ENCODE measurements at places on chromosomes 5 and 9.

GRCh38 chr5:146130440-146131045, 25.2 kb upstream of the PLAC8L1 start:
- DNase-seq, result peak; percentile 38

DNA sequence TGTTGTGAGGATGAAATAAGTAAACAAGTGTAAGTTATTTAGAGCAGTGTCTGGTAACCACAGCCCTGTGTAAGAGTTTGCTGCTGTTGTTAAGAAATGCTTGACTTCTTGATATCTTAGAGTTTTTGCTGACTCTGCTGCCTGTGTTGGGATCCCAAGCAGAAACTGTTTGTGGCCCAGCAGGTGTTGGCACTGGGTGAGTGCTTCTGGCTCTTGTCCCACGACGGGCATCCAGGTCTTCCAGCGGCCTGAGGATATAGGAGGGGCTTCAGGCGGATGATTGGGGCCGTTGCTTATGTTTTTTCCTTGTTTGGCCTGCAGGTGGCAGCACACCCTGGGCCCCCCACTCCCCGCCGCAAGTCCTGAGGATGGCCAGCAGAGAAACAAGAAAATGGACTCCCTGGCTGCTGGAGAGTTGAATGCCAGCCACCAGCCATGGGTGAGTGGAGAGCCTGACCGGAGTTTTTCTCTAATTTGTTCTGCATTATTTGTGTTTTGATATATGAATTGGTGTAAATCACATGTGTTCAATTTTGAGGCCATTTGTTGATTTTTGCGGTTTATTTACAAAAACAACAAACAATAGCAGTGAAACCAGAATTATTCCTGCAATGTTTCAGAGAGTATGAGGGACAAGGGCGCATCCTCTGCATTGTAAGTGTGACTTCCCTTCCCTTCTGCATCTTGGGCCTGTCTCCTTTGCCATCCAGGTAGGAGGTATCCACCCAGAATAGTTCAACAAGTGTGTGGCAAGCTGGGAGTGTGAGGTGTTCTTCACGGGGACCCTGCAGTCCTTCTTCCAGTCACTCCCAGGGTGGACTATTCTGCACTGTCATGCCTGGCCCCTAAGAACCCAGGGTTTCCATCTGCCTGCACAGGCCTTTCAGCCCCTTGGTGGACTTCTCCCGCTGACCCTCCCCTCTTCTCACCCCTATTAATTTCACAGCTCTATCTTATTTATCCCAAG, 50.3 kb downstream of the SLC22A5 start:
- peak; percentile 73 for DNase-seq

DNA sequence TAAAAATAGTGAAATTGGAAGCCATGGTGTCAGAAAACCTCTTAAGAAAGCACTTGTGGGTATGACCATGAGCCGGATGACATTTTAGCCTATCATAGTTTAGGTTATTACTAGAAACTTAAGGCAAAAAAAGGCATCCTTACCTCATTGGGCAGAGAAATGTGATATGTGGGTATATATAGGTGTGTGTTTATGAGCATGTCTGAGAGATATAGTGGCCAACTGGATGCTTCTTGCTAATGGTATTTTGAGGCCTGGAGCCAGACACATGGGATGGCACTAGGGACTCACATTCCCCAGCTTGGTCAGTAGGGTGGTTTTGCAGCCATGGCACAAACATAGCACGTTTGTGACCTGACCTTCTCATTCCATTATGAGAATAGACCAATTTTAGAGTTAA, 295.6 kb upstream of the MEF2C start:
- no peak for DNase-seq

DNA sequence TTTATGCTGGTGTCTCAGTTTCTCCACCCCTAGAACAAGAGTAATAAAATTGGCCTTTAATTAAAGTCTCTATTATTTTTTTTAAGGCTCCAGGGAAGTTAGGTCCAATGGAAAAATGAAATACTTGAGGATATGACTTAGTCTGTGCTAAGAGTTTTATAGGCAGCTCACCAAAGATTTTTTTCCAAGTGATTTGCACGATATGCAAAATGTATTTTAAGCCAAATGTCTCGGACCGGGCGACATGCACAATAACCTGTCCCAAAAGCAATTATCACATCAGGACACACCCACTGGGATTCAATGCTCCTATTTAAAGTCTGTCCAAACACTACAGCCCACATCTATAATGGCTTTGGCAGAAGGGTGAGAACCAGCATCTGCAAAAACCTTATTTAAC, 136.1 kb upstream of the ANKH start:
- DNase-seq, result peak; percentile 31

DNA sequence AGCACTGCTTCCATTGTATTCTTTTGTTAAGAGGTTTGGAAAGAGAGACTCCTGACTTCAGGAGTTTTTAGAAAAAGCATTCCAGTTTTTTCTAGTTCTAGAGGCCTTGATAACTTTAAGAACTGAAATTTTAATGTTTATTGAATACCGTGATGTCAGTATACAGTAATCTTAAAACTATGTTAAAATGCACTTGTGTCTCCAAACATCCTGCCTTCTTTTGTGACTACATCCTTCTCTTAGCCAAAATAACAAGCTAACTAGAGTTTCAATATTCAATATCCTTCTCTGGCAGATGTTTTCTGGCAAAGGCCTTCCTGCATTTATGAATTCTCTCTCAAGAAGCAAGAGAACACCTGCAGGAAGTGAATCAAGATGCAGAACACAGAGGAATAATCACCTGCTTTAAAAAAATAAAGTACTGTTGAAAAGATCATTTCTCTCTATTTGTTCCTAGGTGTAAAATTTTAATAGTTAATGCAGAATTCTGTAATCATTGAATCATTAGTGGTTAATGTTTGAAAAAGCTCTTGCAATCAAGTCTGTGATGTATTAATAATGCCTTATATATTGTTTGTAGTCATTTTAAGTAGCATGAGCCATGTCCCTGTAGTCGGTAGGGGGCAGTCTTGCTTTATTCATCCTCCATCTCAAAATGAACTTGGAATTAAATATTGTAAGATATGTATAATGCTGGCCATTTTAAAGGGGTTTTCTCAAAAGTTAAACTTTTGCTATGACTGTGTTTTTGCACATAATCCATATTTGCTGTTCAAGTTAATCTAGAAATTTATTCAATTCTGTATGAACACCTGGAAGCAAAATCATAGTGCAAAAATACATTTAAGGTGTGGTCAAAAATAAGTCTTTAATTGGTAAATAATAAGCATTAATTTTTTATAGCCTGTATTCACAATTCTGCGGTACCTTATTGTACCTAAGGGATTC, 43.1 kb downstream of the NDFIP1 start:
- peak; percentile 72 for DNase-seq

DNA sequence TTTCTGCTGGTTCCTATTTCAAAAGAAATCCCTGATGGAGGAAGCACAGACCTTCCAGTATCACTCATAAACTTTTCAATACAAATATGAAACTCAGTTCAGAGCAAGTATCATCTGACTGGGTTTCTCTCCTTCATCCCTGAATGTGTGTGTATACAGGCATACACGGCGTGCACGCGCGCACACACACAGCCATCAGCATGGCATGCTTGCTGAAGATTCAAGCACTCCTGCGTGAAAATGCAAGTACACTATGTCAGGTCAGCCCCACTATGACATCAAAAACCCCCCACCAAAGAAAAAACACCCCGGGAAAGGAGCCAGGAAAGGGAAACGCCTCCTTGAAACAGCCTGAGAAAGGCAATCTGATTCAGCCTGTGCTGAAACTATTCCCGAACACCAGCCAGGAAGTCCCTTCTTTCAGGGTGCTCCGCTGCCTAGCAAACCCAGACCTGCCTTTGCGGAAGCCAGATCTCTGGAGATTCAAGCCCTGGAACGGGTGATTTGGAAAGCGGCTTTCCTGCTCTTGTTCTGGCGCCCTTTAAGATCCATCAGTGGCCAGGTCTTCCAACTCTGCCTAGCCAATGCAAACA, 831 bp downstream of the KLHL3 start:
- DNase-seq, result peak; percentile 34

- DNase-seq, result peak; percentile 53
Measured at GRCh38 chr5:122715095-122715494, 59.8 kb upstream of the SNX2 start.

DNA sequence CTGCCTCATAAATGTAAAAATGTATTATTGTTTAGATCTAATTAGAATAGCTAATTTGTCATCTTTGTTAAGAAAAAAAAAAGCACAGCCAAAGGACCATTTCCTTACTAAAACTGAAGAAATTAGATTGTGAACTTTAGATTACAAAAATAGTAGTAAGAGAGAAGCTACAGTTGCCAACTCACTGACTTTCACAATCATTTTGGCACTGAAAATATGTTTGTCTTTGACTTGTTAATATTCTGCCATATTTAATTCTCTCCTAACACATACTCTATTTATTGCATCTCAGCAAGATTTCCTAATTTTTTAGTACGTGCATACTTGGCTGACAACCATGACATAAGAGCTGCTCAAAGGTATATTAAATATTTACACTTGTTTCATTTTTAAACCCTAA, 297.1 kb downstream of the TUSC1 start:
- DNase-seq, result no peak

DNA sequence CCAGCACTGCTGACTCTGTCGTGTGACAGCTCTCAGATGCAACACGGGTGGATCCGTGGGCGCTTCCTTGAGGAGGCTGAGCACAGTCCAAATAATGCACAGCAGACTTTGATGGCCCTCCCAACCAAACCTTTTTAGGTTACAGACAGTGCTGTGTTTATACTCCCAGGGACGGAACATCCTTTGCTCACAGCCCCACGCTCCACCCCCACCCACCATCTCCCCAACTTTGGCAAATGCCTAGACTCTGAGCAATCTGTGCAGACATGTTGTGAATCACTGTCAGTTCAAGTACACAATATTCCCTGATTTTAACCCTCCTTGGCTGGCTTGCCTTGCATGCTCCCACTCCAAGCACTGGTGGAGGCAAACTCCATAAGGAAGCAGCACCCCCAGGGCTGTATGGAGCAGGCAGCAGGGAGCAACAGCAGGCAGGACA, 324.6 kb downstream of the MLLT3 start:
- peak; percentile 87 for DNase-seq

GRCh38 chr9:134833294-134833880, 47.2 kb upstream of the FCN2 start:
- DNase-seq, result no peak

GRCh38 chr5:138282920-138283742, 8.7 kb upstream of the GFRA3 start:
- DNase-seq, result peak; percentile 34

- no peak for DNase-seq
Measured at GRCh38 chr5:16152601-16153568, 26.7 kb downstream of the MARCHF11 start.

- DNase-seq, result peak; percentile 44
Measured at GRCh38 chr9:121672213-121672612, 20.8 kb downstream of the DAB2IP start.

DNA sequence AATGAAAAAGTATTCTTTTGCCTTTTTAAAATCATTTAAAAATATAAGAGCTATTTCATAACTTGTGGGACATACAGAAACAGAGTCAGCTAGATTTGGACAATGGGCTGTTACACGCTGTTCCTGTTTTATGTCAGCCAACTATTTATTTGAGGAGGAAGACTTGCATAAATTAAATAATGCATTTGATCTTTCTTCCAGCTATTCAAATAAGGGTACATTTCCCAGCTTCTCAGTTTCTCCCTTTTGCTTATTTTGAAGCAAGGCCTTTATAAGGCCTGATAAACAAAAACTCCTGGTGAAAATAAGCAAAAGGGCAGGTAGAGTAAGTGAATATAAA, 6.5 kb downstream of the STOM start:
- DNase-seq, result no peak

DNA sequence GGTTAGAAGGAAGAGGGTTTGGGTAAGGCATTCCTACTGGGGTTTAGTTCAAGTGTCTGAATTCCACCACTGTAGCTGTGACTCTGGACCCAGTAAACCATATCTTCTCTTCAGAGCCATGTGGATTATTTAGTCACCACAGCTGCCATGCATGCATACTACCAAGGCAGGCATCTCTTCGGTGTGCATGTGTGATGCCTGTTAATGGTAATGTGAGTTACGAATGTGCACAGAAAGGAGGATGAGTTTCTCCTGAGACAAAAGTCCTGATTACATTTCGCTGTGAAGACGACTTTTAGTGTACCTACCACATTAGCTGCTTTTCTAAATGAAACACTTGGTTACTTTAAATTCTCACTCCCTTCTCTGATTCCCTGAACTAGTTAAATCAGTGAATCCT, 9.3 kb downstream of the PBX3 start:
- DNase-seq, result no peak

GRCh38 chr5:37133939-37134338, 115.2 kb downstream of the CPLANE1 start:
- peak; percentile 49 for DNase-seq

Measured in fibroblast of skin of right quadriceps (primary cell).